ENCODE measurements at places on chromosomes 5 and 9.

DNA sequence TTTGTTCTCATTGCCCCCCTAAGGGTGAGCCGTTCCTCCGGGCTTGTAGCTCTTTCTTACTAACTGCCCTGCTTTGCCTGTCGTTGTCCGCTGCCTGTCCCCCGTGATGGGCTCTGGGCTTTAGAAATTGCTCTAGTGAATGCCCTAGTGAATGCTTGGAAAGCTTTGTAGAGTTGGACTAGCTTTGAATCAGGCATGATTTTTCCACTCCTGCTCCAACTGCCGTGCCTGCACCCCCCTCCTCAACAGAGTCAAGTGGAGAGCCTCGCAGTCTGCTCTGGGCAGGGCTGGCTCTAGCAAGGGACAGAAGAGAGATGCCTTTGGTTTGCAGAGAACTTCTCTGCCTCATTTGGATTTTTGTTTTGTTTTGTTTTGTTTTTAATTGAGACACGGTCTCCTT, 46.8 kb upstream of the DAB2IP start:
- DNase-seq, result no peak

DNA sequence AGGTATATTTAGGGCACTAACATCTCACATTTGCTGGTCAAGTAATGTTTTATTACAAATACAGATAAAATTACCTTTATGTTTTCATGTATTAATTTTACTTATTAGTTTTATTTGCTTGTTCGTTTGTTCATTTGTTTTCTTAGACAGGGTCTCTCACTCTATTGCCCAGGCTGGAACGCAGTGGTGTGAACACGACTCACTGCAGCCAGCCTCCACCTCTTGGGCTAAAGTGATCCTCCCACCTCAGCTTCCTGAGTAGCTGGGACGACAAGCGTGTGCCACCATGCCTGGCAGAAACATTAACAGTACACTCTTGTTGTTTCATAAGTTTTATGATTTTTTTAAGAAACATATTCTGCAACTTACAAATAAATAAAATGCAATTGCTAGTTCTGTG, 123.2 kb downstream of the ZNF608 start:
- no peak for DNase-seq

DNA sequence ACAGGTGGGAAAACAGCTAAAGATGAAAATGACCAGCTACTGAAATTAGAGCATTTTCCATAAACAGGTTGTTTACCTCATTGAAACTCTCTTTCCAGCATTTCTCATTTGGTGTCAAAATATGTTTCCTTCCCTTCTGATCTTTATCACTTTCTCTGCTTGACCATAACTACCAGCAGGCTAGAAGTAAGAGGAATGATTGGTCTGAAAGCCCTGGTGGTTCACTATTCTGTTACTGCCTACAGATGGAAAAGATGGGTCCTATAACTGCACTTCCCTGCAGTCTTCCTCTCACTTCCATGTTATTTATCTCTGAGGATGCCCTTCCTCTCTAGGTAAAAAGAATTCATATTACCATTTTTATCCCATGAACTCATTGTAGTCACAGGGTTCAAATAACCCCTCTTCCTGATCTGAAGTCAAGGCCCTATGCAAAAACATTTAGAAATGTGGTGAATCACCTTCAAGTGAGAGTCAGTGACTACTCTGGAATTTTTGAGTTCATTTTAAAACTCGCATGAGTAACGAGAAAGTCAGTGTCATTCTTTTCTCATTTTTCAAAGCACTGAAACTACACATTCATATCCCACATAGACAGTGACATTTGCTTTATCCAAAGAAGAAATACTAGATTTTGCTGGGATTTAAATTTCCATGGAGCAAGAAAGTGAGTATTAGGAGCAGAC, 51.7 kb downstream of the ZNF474 start:
- DNase-seq, result no peak

DNA sequence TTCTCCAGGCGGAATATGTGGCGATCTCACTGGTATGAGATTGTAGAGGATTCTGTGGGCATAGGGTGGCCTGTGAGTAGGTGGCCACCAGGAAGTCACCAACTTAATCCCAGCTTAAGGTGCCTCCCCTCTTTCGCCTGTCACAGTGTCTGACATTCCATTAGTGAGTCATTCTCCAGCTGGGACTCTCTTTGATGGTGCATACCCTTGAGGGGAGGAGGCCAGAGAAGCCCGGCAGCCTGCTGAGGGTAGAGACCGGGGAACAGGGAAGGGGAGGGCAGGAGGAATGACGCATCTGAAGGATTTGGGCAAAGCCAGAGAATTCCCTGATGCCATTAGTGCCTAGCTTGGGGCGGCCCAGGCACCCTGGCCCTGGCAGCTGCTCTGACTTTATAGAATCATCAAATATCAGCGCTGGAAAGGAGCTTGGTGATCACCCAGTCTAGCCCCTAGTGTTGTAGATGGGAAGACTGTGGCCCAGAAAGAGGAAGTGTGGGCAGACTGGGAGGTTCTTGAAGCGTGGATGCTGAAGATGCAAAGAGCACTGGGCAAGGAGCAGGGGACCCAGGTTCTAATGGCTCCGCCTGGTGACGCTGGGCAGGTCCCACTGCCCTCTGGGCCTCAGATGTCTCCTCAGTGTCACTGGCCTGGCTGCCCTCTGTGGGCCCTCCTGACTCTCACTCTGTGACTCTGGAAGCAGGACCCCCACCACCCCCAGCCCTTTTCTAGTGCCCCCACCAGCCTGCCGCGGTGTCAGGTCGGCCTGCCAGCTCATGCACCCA, 41.4 kb downstream of the DAB2IP start:
- DNase-seq, result no peak

- no peak for DNase-seq
Measured at GRCh38 chr5:168578538-168579487, at the start of gene PANK3. Gene PANK3 (minus strand): TSS chr5:168579368. CDS start chr5:168579283, 85 bp downstream.

DNA sequence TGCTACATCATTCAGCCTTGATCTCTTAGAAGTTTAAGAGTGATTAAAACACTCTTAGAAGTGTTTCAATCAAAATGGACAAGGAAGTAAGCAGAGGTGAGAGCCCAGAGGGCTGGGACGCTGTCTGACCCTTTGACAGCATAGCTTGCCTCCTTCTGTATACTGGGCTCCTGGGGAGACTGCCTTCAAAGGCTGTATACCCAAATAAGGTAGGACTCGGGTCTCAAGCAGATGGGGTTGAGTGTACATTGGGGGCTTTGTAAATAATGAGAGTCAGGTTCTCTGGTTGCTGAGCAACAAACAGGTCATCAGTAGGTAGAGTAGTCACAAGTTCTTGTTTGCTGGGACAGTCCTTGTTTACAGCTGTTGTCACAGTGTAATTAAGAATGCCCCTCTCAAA, 97.1 kb downstream of the PJA2 start:
- no peak for DNase-seq

GRCh38 chr5:38426986-38427950, 129.2 kb downstream of the LIFR start:
- DNase-seq, result no peak

DNA sequence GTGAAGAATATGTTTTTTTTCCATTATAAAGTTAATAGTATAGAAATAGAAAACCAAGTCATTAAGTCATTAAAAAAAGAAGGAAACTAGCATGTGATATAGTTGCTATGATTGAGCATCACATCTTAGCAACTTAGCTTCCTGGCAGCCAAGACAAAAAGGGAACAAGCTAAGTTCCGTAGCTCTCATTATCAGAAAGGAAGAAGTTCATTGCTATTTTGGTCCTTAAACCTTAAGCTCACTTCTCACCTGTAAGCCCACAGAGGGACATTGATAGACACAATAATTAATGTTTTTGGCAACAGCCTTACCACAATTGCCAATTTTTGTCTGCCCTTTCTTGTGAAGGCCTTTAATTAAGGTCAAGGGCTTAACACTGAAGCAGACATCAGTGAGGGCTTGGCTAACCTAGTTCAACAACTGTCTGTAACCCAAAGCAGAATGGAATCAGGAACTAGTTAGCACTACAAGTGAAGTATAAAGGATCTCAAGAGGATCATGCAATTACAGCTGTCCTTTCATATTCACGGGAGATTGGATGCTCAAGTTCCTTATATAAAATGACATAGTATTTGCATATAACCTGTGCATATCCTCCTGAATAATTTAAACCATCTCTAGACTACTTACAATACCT, 24.0 kb upstream of the KLF4 start:
- no peak for DNase-seq

DNA sequence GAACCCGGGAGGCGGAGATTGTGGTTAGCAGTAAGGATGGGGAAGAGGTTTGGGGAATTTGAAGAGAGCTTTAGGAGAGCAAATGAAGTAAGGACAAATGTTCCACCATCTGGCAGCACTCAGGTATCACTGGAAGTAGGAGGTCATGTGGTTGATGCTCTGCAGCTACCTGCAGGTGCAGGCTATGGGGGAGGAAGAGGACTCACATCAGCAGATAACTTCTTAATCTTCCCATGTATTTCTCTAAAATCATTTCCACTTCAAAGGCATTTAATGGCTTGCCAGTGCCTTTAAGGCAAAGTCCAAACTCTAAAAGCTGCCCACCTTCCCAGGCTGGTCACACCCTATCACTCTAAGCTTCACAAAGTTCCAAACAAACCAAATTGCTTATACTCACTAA, 8.1 kb upstream of the HAVCR1 start:
- DNase-seq, result no peak

All from substantia nigra (tissue), 51 donors.